ENCODE measurements at places on chromosomes 4 and X. TPM values are rescaled to one million over a fixed set of nuclear protein-coding genes. Genes with fewer than 3 reads are reported as not detected.

Gene ATP1B4
- not detected for total RNA-seq

Gene FAM236D
- not detected for total RNA-seq

Gene SLC4A4
- total RNA-seq: 0.85 TPM

Gene SPANXN4
- not detected for total RNA-seq

Gene CFP
- 0.32 TPM for total RNA-seq

Gene FABP2
- not detected for total RNA-seq

Gene RAB33A
- total RNA-seq: 0.49 TPM
